ENCODE measurements at places on chromosomes 13 and 19.

- DNase-seq, result peak; percentile 36
Observed at GRCh38 chr13:97344265-97345175, 89.4 kb upstream of the RAP2A start.

DNA sequence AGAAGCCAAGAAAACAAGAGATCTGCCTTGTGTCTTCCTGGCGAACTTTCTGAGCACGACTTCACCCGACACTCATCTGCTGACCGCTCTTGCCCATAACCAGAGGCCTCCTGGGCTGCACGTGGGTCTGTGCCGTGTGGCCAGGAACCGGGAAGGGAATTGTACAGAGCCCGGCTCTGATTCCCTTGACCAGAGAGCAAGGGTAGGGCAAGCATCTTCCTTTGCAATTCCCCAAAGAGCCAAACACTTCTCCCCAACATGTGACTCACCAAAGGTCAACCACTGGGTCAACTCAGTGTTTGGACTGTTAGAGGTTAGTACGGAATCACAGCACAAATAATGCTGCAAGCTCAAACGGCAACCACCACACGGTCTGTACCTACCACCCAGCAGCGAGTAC lies 48.9 kb downstream of the KLF2 start:
- no peak for DNase-seq

GRCh38 chr13:27978301-27978968 lies 9.3 kb upstream of the CDX2 start:
- DNase-seq, result no peak

DNA sequence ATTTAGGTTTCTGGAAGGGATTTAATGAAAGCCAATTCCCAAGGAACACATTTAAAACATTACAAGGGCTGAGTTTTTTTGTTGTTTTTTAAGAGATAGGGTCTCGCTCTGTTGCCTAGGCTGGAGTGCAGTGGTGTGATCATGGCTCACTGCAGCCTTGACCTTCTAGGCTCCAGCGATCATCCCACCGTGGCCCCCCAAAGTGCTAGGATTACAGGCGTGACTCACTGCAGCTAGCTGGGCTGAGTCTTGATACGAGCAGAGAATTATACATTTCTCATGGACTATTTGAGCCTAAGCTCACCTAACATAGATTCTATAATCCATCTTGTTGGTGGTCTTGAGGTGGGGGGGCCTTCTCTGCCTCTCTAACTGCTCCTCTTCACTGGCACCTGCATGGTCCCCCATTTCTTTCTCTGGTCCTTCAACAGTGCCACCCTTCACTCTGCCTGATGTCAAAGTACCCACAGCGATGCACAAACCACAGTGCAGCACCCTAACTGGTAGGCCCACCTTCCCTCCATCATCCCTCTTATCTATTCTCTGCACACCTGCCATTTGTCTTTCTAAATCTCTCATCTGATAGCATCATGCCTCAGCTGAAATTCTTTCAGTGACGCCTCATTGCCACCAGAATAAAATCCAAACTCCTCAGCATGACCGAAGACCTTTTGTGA lies 37.4 kb downstream of the DOCK9 start:
- DNase-seq, result no peak
